ENCODE measurements at places on chromosomes 7 and 10.

- DNase-seq: no peak
Measured at GRCh38 chr10:101609481-101609880, 21.4 kb downstream of the DPCD start.

- no peak for DNase-seq
Measured at GRCh38 chr10:29830531-29831512, 196.1 kb upstream of the SVIL start.

DNA sequence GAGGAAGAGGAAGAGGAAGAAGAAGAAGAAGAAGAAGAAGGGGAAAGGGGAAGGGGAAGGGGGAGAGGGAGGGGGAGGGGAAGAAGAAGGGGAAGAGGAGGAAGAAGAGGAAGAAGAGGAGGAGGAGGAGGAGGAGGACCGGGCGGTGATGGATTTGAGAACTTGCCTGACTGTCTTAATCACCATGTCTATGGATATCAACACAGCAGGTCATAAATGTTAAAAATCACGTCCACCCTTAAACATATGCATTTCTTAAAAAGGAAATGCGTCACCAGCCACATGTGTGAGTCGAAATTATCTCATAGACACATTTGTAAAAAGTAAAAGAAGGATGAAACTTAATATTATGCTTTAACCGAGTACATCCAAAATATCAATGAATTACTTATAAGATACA, 42.1 kb upstream of the INSIG1 start:
- no peak for DNase-seq

- no peak for DNase-seq
Measured at GRCh38 chr10:30057894-30058556, 1.4 kb downstream of the JCAD start.

Measured in T-helper 1 cell (primary cell).